A673 (cell line): ENCODE measurements at places on chromosomes 12 and 14.

DNA sequence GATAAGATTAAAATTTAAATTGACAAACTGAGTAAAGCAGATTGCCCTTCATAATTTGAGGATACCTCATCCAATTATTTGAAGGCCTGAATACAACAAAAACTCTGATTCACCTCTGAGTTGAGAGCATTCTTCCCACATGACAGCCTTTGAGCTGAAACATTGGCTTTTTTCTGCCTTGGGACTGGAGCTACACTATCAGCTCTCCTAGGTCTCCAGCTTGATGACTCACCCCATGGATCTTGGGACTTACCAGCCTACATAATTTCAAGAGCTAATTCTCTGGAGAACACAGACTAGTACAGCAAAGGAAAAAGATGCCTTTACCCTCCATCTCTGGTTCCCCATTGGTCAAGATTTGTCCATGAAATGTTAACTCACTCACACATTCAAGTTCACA lies 555.1 kb downstream of the FOXG1 start:
- no peak overlapping the region for H3K4me3 ChIP-seq
- H3K36me3 ChIP-seq, result no peaks in the 10 kb centered on the region
- DNase-seq, result peak; percentile 11
- no peaks in the 10 kb centered on the region for H3K27me3 ChIP-seq

DNA sequence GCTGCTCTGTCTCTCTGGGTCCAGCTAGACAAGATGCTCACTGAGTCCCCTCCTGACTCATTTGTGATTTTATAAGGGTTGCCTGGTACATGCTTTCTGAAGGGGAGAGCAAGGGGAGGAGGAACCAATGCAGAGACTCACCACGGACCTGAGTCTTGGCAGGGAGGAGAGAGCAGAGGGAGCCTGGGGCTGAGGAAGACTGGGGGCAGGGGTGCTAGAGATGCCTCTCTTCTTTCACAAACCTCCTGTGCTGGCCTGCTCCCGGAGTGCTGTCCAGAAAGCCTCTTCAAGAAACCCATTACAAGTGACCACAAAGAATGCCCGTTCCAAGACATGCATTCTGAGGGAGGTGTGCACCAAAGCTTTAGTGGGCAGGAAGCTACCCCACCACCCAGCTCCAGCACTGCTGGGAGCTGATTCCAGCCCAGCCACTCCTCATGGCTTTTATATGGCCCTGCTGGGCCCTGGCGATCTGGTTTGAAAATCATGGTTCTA lies 33.1 kb upstream of the DICER1 start:
- peaks cover 5% of the 10 kb centered on the region for H3K4me1 ChIP-seq
- no peak for DNase-seq
- H3K27me3 ChIP-seq, result no peaks in the 10 kb centered on the region
- H3K27ac ChIP-seq, result no peak overlapping the region

DNA sequence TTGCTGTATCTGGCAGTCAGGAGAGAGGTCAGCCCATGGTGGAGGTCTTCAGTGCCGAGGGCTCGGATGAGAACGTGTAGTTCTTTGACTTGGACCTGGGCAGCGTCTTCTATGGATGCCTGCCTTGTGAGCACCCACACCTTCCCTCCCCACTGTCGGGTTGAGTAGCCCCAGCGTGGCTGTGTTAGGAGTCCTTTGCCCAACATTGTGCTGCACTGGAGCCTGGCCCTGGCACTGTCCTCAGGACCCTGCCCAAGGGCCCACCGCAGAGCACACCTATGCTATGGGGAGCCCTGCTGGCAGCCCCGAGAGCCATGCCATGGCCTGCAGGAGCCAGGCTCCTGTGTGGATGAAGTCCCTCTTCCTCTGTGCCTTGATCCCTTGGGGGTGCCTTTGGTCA lies 26.7 kb downstream of the SLC25A29 start:
- H3K36me3 ChIP-seq, result peaks cover 18% of the 10 kb centered on the region
- no peak overlapping the region for H3K4me3 ChIP-seq
- H3K27ac ChIP-seq, result no peak overlapping the region
- H3K4me1 ChIP-seq, result no peaks in the 10 kb centered on the region
- no peak for DNase-seq
- no peaks in the 10 kb centered on the region for H3K27me3 ChIP-seq

DNA sequence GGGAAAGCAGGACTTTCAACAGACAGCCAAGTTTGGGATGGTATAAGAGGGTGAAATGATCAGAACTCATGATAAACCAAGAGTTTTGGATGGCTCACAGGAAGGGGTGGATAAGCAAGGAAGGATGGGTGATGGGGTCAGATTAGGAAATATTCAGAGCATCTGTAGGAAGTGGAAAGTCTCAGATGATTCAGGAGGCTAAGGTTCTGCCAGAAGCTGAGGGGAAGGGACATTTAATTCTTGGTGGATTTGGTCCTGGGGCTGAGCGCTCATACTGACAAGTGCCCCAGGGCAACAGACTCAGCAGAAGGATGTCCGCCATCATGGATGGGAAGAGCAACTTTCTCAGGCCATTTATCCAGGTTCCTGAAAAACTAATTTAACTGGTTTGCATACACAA lies 28.4 kb upstream of the BDKRB2 start:
- H3K27me3 ChIP-seq, result peaks cover 4% of the 10 kb centered on the region
- no peak overlapping the region for H3K27ac ChIP-seq
- no peak for DNase-seq

DNA sequence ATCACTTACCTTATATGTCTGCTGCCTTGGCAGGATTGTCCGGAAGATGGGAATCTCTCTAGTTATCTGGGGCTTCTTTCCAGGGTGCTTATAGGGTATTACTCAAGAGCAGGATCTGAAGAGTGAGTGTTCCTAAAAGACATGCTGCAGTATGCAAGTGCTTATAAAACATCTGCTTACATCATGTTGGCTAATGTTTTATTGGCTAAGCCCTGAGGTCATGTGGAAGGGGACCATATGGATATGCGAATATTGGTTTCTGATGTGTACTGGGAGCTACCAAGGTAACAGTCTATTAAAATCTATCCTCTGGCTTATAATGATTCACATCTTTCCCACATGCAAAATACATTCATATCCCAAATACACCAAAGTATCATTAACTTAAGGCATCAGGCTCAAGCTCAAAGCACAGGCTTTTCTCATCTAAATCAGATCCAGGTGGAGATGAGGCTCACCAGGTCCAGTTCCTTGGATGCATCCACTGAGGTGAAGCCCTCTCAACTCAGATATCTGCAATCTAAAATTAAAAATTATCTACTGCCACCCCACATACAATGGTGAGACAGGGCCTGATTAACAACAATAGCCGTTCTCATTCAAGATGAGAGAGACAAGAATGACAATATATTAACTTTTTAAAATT lies 29.8 kb downstream of the LRRIQ1 start:
- no peaks in the 10 kb centered on the region for H3K4me1 ChIP-seq
- no peak for DNase-seq
- no peaks in the 10 kb centered on the region for H3K36me3 ChIP-seq

DNA sequence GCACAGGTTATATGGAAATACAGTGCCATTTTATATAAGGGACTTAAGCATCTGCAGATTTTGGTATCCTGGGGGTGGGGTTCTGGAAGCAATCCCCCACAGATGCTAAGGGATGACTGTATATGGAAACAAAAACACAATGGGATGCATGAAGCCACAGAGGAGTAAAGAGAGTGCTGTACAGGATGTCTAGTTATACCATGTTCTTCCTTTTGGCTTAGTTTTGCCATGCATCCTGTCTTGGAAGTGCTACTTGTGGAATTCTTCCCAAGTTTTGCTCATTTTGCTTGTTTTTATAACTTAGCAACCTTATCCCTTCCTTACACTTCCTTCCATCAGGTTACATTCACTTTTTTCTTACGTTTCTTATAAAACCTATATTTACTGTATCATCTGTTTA lies 55.6 kb downstream of the TRMT5 start:
- H3K4me1 ChIP-seq, result peaks cover 9% of the 10 kb centered on the region
- no peak overlapping the region for H3K27ac ChIP-seq
- DNase-seq, result no peak
- no peak overlapping the region for H3K4me3 ChIP-seq
- no peaks in the 10 kb centered on the region for H3K27me3 ChIP-seq

DNA sequence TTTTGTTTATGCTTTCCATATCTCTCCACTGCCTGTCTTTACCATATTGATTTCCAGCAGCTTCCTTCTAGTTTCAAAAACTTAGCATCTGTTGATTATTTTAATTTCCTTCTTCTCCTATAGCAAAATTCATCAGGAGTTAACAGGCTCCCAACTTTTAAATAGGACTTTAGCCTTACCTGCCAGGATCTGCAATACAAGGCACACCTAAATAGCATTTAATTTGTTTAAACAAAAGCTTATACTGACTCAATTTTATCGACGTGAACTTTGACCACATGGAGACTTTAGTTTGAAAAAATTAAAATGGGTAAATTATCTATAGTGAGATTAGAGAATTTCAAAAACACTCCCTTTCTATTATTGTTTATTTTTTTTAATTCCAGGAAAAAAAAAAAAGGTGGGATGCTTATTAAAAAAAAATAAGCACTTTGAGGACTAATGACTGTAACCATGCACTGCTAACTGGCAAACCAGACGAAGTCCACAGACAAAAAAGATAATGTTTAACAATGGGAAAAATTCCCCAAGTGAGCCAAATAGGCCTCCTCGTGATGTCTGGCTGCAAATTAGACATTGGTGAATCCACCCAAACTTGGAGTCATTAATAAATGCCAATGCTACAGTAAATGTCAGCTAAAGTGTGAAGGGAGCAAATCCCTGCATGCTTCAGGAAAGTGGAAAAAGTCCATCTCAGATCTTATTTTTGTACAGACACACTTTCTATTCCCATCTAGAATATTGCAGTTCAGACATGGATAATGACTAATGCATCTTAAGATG lies 40.7 kb downstream of the RMST start:
- H3K36me3 ChIP-seq, result no peaks in the 10 kb centered on the region
- no peak overlapping the region for H3K27ac ChIP-seq
- no peak overlapping the region for H3K4me3 ChIP-seq
- H3K4me1 ChIP-seq, result no peaks in the 10 kb centered on the region

DNA sequence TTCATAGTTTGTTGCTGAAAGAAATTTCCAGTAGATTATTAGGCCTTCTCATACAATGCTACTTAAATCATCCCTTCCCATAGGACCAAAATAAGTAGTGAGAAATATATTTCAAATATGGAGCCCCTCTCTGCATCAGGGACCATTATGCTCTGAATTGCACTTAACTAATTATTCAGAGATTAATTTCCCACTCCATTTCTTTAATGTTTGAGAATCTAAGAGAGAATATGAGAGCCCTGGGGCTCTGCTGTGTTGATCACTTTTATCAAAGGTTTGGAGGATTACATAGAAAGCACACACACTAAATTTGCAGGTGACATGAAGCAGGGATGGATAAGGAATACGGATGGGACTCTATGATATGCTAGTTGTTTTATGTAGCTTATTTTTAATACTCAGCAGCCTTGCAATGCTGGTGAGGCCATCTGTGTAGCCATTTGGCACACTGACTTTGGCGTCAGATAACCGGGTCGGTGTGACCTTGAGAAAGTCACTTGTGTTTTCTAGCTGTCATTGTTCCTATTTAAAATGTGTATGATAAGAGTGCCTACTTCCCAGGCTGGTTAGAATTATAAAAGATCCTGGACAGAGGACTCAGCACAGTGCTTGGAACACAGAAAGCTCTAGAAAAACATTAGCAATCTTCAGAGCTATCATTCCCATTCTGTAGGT lies 49.9 kb upstream of the FBXO21 start:
- no peak overlapping the region for H3K27ac ChIP-seq
- peaks cover 9% of the 10 kb centered on the region for H3K4me1 ChIP-seq
- H3K4me3 ChIP-seq, result no peak overlapping the region
